ENCODE measurements at places on chromosomes 1 and 21.
A peak's percentile ranks its signal among the peaks of the same experiment; 100 is the strongest.

DNA sequence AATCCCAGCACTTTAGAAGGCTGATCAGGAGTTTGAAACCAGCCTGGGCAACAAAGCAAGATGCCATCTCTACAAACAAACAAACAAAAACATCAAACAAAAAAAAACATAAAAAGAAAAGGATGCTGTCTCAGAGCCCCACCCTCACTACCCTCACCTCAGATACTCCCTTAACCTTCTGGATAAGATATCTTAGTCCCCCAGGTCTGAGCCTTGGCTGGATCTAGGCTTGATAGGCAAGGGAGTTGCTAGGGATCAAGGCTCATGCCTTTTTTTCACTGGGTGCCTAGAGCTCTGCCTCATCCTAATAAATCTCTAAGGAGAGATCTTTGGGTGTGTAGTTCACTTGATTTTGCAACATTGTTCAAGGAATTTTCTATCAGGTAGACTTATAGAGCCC is 7.4 kb downstream of the HDAC1 start:
- no peak for DNase-seq

- no peak for DNase-seq
These were observed 51.5 kb upstream of the ATP5PO start for GRCh38 chr21:33967086-33967571.

GRCh38 chr1:88035578-88035977 is 648.5 kb upstream of the PKN2 start:
- peak; percentile 43 for DNase-seq

DNA sequence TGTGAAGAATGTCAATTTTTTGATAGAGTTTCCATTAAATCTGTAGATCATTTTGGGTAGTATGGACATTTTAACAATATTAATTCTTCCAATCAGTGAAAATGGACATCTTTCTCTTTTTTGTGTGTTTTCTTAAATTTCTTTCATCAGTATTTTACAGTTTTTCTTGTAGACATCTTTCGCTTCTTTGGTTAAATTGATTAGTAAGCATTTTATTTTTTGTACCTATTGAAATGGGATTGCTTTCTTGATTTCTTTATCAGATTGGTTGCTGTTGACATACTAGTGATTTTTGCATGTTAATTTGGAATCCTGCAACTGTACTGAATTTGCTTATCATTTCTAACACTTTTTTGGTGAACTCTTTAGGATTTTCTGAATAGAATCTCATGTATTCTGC is 683.2 kb upstream of the NCAM2 start:
- DNase-seq, result no peak

- no peak for DNase-seq
These were observed 5.3 kb downstream of the OLFML2B start for GRCh38 chr1:162018418-162018817.

DNA sequence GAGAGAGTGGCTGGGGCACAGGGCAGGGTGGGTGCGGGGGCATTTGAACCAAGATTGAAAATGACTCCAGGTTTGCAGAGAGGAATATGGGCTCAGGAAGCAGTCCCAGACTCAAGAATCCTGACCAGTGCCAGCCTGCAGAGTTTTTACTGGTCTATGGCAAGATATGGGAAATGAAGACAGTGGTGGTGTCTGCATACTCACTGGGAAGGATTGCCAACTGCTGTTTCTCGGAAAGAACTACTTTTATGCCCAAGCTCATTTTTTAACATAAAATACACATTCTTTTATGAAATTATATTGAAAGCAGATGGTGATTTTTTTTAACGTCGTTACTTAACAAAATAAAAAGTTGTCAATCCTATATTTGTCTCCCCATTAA is 401.8 kb downstream of the CAMTA1 start:
- no peak for DNase-seq

DNA sequence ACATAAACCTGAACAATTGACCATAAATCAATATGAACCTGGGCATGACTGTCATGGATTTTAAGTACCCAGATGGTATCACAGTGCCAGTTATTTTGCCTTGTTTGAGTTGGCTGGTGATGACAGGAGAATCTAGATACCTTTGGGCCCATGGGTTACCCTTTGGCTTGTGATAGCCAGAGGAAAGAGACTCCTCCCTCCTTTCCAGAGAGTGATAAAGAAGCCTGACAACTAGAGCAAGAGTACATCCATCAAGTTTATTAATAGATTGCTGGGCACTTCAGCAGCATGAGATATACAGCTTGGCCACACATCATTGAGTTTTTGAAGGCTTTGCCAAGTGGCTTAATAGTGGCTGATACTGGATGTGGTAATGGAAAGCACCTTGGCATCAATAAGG is 6.6 kb upstream of the FMO3 start:
- no peak for DNase-seq

- no peak for DNase-seq
These were observed at the start of gene TMCC2 for GRCh38 chr1:205227584-205228013. Gene TMCC2, plus strand, starts transcription at chr1:205227946. Its CDS starts 619 bp downstream, at chr1:205228565.

DNA sequence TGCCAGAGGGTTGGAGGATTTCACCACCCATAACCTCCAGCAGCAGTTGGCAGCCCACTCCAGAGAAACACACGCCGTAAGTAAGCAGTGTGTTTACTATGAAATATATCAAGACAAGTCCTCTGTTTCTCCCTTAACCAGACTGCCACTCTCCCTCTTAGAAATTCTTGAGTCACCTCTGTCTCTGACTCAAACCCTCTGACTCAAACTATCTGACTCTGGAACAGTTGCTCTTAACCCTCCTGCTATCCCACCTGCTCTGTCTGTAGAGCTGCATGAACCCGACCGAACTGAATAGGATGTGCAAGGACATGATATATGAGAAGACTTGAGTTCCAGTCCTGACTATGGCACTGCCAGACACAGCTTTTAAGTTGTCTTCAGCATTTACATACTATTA is 14.1 kb downstream of the INPP5B start:
- DNase-seq, result peak; percentile 74

- DNase-seq, result no peak
These were observed 18.6 kb downstream of the LURAP1 start for GRCh38 chr1:46221749-46222148.

- DNase-seq, result no peak
These were observed 53.6 kb downstream of the FGGY start for GRCh38 chr1:59350521-59350920.

DNA sequence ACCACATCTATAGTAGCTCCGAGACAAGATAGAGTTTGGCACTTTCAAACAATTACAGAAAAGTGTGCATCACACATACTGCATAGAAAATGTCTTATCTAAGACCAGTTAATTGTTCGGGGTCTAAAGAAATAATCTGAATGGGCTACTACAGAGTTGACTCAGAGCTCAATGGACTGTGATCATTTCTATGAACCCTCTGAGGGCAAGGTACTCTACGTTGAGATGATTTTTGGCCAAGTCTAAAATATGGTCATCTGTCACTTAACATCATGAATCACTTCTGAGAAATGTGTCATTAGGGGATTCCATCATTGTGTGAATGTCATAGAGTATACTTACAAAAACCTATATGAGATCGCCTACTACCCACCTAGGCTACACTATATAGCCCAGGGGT is 123.5 kb downstream of the SLC44A5 start:
- no peak for DNase-seq

- peak; percentile 82 for DNase-seq
These were observed 12.7 kb downstream of the MTFR1L start for GRCh38 chr1:25832336-25833037.

Data from trophoblast cell (in vitro differentiated cells and primary cell).